Activated CD4-positive, alpha-beta T cell treated with anti-CD3 and anti-CD28 coated beads, Interleukin-2, amount 50 U/mL, for 24 hours (primary cell): ENCODE measurements at places on chromosomes 6 and 20.
A peak's percentile ranks its signal among the peaks of the same experiment; 100 is the strongest.

- DNase-seq: no peak
These were observed 380.1 kb upstream of the SULF2 start for GRCh38 chr20:48165401-48165685.

- no peak for DNase-seq
These were observed 45.1 kb downstream of the SCAND1 start for GRCh38 chr20:35909176-35909575.

GRCh38 chr6:26230351-26230750, 134.6 kb upstream of the BTN3A2 start:
- DNase-seq: no peak

GRCh38 chr20:9408422-9409300, 105.7 kb upstream of the LAMP5 start:
- DNase-seq: no peak

- no peak for DNase-seq
These were observed 26.7 kb downstream of the ARFGEF3 start for GRCh38 chr6:138188278-138188941.

- DNase-seq: no peak
These were observed 56.8 kb upstream of the EEF1A1 start for GRCh38 chr6:73577676-73578075.

- no peak for DNase-seq
These were observed 37.6 kb downstream of the NDUFAF5 start for GRCh38 chr20:13822459-13822858.

DNA sequence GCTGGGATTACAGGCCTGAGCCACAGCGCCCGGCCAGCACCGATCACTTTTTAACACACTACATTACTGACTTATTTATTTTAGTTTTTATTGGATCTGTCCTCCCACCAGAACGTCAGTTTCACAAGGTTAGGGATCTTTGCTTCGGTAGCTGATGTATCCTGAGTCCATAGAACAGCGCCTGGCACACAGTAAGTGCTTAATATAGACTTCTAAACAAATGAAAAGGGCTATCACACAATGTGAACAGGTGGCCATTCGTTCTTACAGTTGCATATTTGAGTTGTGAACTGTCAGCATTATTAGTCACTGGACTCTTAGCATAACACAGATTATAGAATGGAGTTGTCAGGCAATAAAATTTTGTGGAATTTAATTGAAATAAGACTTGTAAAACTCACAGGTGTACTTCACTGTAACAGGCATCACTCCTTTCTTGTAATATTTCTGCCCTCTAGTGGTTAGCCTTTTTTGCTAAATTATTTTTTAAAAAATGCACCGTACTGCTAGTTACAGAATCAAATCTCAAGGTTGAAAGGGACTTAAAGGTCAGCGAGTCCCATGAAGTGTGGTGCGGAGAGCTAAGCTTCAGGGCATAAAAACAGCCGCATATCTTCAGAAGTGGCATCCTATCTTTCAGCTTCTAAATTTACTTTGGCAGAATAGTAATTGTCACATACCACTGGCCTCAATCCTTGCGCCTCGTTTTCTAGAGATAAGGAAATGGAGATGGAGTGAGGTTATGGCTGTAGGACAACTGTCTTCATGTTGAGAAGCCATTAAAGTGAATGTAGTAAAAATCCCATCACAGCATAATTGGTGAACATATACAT, 3.4 kb upstream of the TBC1D7 start:
- DNase-seq: no peak

- DNase-seq: no peak
These were observed 14.6 kb downstream of the MYH7B start for GRCh38 chr20:34970193-34970840.

DNA sequence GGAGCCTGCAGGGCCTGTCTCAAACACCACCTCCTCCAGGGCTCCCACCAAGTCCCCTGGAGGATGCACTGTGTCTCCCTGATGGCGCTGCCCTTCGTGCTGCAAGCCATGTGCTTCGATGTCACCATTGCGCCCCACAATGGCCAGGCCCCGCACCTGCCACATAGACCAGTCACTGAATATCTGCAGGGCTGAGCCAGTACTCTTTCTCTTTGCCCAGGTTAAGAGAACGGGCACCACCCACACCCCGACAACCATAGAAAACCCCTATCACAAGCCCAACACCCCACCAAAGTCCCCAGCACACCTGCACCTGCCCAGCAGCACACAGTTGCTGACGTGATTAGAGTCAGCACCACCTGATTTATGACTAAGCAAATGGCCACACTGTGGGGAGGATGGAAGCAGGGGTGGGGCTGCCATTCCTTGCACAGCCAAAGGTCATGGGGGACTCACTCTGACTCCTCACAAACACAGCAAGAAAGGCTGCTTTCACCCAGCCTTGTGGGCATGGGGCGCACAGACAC, 104.3 kb downstream of the SLC23A2 start:
- DNase-seq: no peak

- no peak for DNase-seq
These were observed 56.3 kb downstream of the HLA-DPB1 start for GRCh38 chr6:33132081-33132524.

DNA sequence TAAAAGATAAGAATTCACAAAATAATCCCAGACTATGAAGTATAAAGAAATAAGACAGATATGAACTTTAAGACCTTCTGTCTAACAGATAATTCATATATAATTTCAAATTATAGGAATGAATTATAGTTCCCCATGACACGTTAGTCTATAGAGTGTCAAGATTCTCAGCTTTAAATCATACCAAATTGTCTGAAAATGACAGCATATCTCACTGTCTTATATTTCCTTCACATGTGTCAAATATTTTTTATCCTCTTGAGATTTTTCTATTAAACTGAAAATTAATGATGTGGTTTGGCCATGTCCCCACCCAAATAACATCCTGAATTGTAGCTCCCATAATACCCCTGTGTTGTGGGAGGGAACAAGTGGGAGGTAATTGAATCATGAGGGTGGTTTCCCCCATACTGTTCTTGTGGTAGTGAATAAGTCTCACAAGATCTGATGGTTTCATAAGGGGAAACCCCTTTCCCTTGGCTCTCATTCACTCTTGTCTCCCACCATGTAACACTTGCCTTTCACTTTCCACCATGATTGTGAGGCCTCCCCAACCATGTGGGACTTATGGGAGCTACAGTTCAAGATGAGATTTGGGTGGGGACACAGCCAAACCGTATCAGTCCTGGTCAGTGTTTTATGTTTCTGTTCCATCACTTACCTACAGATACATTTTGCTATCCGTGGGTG, 825.3 kb upstream of the GJE1 start:
- peak; percentile 23 for DNase-seq

DNA sequence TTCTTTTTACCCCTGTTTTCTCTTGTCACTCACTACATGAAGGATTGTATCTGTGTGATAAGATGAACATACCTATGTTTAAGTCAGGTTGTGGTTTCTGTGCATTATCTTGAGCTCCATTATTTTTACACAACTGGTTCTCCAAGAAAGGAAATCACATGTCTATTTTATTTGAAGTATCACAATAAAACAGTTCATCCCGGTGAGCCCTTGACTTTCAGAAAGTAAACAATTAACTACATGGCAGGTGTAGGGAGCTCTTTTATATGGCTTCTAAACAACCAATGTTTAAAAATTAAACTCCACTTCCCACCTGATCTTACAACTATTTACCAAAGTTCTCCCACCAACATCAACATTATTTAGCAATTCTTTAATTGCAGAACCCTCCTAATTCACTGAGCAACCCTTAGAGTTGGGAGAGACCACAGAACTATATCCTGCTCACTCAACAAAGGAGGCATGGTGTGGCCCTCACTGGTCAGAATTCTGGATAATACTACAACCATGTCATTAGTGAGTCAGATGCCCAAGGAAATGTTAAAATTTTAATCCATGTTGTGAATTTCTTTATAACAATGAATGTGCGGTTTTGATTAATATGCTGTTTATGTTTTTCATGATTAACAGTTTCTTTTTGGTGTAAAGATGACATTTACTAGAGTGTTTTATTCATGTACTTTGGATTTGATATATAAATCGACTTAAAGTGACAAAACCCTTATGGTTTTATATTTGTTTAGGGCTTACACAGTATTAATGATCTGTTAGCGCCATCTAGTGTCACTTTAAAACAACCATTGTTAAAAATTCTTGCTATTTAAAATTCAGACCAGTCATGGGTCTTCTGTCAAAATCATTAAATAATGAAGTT, 50.0 kb upstream of the SCGN start:
- no peak for DNase-seq

DNA sequence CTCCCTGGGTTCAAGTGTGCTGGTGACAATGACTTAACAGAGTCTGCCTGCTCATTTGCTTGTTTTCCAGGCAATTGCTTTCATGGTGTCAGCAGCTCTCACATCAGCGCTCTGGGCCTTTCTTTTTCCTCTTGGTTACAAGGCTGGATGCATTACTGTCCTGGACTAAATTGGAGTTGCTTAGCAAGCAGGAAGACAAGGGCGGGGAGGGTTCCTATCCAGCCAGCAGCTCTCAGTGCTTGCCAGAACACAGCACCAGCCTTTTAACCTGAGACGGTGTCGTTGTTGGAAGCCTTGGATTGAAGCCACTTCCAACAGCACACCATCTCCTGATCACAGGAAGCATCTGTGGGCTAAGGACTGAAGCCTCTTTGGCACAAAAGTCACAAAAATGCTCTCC, 606.9 kb downstream of the CDH26 start:
- DNase-seq: no peak

DNA sequence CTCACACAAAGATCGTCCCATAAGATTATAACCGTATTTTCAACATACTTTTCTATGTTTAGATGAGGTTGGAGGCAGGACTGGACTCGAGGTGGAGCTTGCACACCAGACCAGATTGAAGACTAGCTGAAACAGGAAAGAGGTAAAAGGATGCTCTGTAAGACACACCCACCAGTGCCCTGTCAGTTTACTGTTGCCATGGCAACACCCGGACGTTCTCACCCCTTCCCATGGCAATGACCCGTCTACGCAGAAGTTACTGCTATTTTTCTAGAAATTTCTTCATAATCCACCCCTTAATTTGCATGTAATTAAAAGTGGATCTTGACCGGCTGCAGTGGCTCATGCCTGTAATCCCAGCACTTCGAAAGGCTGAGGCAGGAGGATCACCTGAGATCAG, 13.6 kb upstream of the SRSF6 start:
- DNase-seq: no peak
